Pancreas (tissue), 10 donors: ENCODE measurements at places on chromosomes 16 and 17. TPM values are rescaled to one million over a fixed set of nuclear protein-coding genes. Genes with fewer than 3 reads are reported as not detected.

GRCh38 chr16:3594316-3595109 lies 16.9 kb downstream of the SLX4 start:
- no peak overlapping the region for H3K27ac ChIP-seq
- H3K4me1 ChIP-seq: no peaks in the 10 kb centered on the region
- no peaks in the 10 kb centered on the region for H3K36me3 ChIP-seq
- no peaks in the 10 kb centered on the region for H3K27me3 ChIP-seq

GRCh38 chr17:30256756-30257506 lies 21.4 kb upstream of the SLC6A4 start:
- H3K27me3 ChIP-seq: no peaks in the 10 kb centered on the region
- H3K27ac ChIP-seq: no peak overlapping the region
- no peak for DNase-seq
- H3K36me3 ChIP-seq: no peaks in the 10 kb centered on the region
- H3K4me1 ChIP-seq: no peaks in the 10 kb centered on the region

DNA sequence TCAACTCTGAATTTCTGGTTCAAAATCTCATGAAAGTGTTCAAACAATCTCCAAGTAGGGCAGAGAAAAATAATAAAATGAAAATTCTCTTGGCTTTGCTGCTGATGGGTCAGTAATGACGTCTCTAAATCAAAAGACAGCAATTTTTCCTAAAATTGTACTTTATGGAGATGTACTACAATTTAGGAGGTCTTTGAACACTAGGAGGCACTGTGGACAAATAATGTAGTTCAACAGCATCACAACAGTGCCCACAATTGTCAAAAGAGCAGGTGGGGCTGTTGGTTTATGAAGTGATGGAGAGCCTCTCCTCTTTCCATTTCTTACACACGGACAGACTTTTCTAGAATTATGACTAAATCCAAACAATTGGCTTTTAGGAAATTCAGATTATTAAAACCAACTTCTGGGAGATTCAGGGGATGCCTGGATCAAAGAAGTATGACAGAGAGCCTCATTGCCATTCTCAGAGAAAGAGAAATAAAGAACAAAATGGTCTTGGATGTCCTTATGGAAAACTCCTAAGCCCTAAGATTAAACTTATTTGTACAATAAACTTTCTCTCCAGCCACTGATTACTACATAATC lies 23.8 kb downstream of the EZH1 start:
- H3K27ac ChIP-seq: no peak overlapping the region
- no peaks in the 10 kb centered on the region for H3K27me3 ChIP-seq
- DNase-seq: peak; percentile 24
- H3K36me3 ChIP-seq: peaks cover 31% of the 10 kb centered on the region
- H3K4me1 ChIP-seq: no peaks in the 10 kb centered on the region

- no peak overlapping the region for H3K4me3 ChIP-seq
- no peaks in the 10 kb centered on the region for H3K36me3 ChIP-seq
- H3K27ac ChIP-seq: no peak overlapping the region
- no peak for DNase-seq
- no peaks in the 10 kb centered on the region for H3K4me1 ChIP-seq
Observed at GRCh38 chr16:51161440-51162195, 10.5 kb upstream of the SALL1 start.

- no peaks in the 10 kb centered on the region for H3K27me3 ChIP-seq
- H3K4me3 ChIP-seq: no peak overlapping the region
- H3K36me3 ChIP-seq: no peaks in the 10 kb centered on the region
- no peak overlapping the region for H3K27ac ChIP-seq
- DNase-seq: no peak
Observed at GRCh38 chr16:47571049-47571448, 109.9 kb downstream of the PHKB start.

DNA sequence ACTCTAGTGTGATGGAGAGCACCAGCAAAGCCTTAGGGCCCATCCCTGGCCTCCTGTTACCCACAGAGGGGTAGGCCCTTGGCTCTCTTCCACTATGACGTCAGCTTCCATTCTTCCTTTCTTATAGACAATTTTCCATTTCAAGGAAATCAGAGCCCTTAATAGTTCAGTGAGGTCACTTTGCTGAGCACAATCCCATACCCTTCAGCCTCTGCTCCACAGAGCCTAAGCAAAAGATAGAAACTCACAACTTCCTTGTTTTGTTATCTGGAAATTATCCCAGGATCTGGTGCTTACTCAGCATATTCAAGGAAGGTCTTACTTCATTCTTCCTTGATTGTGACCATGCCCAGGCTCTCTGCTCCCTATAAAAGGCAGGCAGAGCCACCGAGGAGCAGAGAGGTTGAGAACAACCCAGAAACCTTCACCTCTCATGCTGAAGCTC lies at the start of gene CCL8:
TSS of gene CCL8 (plus strand) at position 397 of the 445 bp plus-strand sequence. CDS start 67 bp downstream, outside the sequence.
- no peak within 1 kb of the TSS for H3K27ac ChIP-seq
- H3K36me3 ChIP-seq: no peaks in the 10 kb centered on the region

GRCh38 chr16:67548265-67549126 lies 13.8 kb upstream of the CTCF start:
- no peaks in the 10 kb centered on the region for H3K36me3 ChIP-seq
- H3K27me3 ChIP-seq: no peaks in the 10 kb centered on the region
- no peak for DNase-seq
- no peak overlapping the region for H3K27ac ChIP-seq
- H3K4me3 ChIP-seq: no peak overlapping the region
- H3K4me1 ChIP-seq: peaks cover 27% of the 10 kb centered on the region

DNA sequence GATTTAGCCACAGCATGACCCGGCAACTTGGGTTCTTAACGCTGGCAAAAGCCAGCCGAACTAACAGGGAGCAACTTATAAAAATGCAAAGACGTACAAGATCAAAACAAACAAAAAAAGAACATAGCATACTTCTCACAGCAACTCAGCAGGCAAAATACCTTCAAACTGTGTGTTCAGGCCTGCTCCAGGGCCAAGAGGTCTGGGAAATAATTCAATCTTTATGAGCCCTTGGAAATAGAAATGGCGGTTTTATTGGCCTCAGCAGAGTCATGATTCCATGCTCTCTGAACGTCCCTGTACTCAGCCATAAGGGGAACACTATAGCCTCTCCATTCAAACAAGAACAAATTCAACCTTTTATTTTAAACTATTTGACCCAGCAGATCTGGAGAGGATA lies 101.3 kb upstream of the C17orf78 start:
- H3K4me3 ChIP-seq: no peak overlapping the region
- no peak for DNase-seq
- H3K27ac ChIP-seq: no peak overlapping the region
- H3K27me3 ChIP-seq: no peaks in the 10 kb centered on the region
- H3K36me3 ChIP-seq: peaks cover 2% of the 10 kb centered on the region
- peaks cover 4% of the 10 kb centered on the region for H3K4me1 ChIP-seq

DNA sequence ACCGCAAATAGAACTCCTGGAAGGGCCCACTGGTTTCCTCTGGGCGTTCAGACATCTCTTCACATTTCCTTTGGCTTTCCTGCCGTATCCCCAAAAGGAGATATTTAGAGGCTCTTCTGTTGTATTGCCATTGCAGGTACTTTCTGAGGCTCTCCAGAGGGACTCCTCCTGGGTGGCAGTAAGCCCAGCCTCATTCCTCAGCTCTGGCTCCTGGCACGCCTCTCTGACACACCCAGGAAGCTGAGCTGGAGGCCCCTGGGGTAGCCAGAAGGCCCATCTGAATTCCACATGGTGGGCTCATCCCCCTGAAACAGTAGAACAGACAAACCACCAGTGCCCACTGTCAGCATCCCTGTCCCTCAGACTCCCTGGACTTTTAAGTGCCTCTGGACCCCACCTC lies 206.7 kb downstream of the PARN start:
- no peak for DNase-seq
- no peaks in the 10 kb centered on the region for H3K27me3 ChIP-seq
- H3K4me1 ChIP-seq: peaks cover 3% of the 10 kb centered on the region
- no peaks in the 10 kb centered on the region for H3K36me3 ChIP-seq

DNA sequence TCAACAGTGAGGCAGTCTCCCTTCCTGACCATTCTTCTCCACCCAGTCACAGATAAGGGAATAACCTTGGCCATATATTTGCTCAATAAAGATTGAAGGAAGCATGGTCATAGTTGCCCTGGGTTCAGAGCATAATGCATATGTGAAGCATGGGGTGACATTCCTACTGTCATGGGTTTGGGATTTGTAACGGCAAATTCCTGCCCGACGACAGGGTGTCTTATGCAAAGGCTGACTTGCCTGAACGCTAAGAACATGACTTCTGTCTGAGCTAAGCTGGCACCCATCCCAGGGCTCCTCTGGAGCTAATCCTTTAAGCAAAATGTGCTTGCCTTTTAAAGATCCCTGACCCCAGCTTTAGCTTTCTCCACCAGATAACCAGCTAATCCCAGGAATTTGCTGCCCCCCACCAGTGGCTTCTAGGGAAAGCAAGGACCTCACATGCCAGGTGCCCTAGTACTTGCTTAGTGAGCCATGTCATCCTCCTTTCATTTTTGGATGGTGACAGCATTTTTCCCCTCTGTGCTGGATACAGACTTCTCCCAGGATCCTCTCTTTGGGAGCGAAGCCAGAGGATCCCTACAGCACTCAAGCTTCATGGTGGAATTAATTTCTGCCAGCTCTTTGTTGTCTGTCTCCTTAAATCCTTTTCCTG lies 11.7 kb downstream of the SLC7A6OS start:
- no peak for DNase-seq
- no peaks in the 10 kb centered on the region for H3K36me3 ChIP-seq
- no peaks in the 10 kb centered on the region for H3K27me3 ChIP-seq
- H3K27ac ChIP-seq: no peak overlapping the region

- H3K4me3 ChIP-seq: no peak overlapping the region
- DNase-seq: no peak
- no peaks in the 10 kb centered on the region for H3K27me3 ChIP-seq
- no peak overlapping the region for H3K27ac ChIP-seq
Observed at GRCh38 chr16:31532896-31533295, 5.2 kb downstream of the AHSP start.

DNA sequence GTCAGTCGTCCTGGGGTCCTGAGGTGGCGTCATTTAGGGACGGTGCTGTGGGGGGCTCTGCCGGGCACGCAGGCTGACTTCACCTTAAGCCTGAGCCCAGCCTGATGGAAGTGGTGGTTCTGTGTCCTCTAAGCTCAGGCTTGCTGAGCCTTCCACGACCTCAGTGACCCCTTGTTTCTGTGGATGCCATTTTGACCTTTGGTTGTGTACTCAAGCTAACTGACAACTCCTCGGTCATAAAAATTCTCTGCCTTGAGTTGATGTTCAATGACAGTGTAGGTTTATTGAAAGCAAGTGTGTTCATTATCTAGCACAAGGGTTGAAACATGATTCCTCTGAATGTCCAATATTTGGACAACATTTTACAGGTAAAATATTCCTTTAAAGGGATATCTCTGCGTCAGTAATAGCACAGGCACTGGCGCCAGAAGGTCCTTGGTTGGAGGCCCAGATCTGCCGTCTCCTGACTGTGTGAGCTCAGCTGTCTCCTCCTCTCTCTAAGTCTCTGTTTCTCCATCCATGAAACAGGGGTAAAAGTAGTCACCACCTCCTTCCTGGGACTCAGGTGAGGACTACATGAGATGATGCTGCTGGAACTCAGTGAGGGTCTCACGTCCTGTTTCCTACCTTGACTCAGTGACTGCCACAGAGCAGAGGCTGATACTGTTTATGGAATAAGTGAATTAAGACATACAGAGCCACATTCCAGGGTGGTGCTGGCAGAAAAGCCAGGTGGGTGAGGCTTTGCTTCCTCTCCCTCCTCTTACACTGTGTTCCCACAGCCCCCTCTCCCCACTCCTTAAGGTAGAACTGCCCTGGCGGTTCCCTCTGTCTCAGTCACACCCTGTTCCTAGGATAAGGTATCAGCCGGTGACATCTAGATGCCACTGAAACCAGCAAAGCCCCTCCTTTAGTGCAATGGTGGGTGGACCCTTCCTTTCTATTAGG lies 75.7 kb downstream of the IRF8 start:
- no peaks in the 10 kb centered on the region for H3K27me3 ChIP-seq
- no peak for DNase-seq
- no peak overlapping the region for H3K27ac ChIP-seq
- no peaks in the 10 kb centered on the region for H3K4me1 ChIP-seq
- H3K4me3 ChIP-seq: no peak overlapping the region
- H3K36me3 ChIP-seq: no peaks in the 10 kb centered on the region

DNA sequence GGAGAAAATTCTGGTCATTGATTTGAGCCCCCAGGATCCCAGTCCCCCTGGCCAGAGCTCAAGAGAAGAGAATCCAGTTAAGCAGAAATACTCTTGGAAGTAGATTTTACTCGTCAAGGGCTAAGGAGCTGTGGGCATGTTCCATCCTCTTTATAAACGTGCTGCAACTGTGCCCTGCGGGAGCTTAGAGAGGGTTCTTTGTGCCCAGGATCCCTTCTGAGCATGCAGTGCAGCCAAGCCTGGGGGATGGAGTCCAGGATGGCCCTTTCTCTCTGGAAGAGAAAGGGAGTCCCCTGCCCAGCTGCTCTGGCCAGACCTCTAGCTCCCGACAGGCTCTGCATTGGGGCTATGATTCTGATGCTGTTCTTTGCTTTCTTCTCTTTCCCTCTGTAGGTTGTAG lies 9.5 kb upstream of the LGALS9 start:
- H3K27me3 ChIP-seq: no peaks in the 10 kb centered on the region
- H3K4me1 ChIP-seq: no peaks in the 10 kb centered on the region
- no peak for DNase-seq
- H3K27ac ChIP-seq: no peak overlapping the region
- peaks cover 10% of the 10 kb centered on the region for H3K36me3 ChIP-seq

GRCh38 chr17:64056269-64057005 lies 36.0 kb upstream of the ICAM2 start:
- peaks cover 5% of the 10 kb centered on the region for H3K36me3 ChIP-seq
- peaks cover 32% of the 10 kb centered on the region for H3K4me1 ChIP-seq
- peak overlapping the region; percentile 83 for H3K27ac ChIP-seq
- no peak overlapping the region for H3K4me3 ChIP-seq

DNA sequence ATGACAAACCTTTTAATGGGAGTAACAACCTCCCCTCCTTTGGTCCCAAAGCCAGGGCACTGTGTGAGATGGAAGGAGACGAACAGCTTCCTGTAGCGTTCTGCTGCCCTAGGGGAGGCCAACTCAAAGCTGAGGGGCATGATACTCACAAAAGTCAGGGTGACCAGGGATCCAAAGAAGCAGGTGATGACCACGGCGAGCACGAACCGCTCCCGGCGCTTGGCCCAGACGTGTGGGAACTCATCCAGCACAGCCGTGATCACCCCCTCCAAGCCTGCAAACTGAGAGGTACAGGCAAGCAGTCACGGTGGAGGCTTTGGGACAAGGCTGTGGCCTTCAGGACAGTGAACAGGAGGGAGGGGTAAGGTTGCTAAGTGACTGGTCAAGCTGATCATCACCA lies 25.1 kb downstream of the SLC6A4 start:
- DNase-seq: no peak
- no peaks in the 10 kb centered on the region for H3K27me3 ChIP-seq
- H3K4me1 ChIP-seq: no peaks in the 10 kb centered on the region
- no peak overlapping the region for H3K27ac ChIP-seq

- no peak overlapping the region for H3K4me3 ChIP-seq
- H3K4me1 ChIP-seq: no peaks in the 10 kb centered on the region
- no peaks in the 10 kb centered on the region for H3K27me3 ChIP-seq
- peak; percentile 72 for DNase-seq
- no peak overlapping the region for H3K27ac ChIP-seq
Observed at GRCh38 chr17:48791128-48792032, 25.6 kb downstream of the TTLL6 start.

GRCh38 chr16:71479420-71479819 lies 9.7 kb downstream of the ZNF19 start:
- DNase-seq: no peak
- no peaks in the 10 kb centered on the region for H3K4me1 ChIP-seq
- H3K4me3 ChIP-seq: no peak overlapping the region
- H3K27ac ChIP-seq: no peak overlapping the region
- no peaks in the 10 kb centered on the region for H3K27me3 ChIP-seq

KRT12 gene
- polyA plus RNA-seq: not detected

C1QTNF1 gene
- polyA plus RNA-seq: 9.4 TPM

NXPH3 gene
- 0.42 TPM for polyA plus RNA-seq

FAM20A gene
- 8.0 TPM for polyA plus RNA-seq

TMEM114 gene
- polyA plus RNA-seq: not detected

PLK1 gene
- polyA plus RNA-seq: 1.6 TPM

USP6 gene
- 0.04 TPM for polyA plus RNA-seq

RDM1 gene
- not detected for polyA plus RNA-seq

SLC9A5 gene
- polyA plus RNA-seq: 1.5 TPM

FBXO39 gene
- polyA plus RNA-seq: not detected

UMOD gene
- polyA plus RNA-seq: 5.5 TPM
